AG10803 (cell line): ENCODE measurements at places on chromosomes 3 and 15.

- no peak for DNase-seq
Measured at GRCh38 chr3:122305818-122306621, 19.0 kb upstream of the CSTA start.

DNA sequence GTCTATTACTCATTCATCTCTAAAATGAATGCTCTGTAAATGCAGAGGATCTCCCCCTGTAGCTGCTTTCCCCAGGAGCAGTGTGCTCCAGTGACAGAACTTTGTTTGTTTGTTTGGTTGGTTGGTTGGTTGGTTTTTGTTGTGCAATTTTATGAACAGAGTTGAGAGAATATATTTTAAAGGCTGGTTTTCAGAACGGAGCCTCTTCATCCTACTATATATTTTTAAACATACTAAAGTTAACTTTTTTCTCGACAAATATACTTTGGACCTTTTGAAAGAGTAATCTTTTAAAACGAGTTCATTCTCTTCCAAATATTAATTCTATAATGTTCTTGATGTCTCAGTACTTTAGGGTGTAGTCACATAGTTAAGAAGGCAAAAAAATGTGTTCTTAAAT, 20.2 kb downstream of the RYR3 start:
- DNase-seq, result no peak

DNA sequence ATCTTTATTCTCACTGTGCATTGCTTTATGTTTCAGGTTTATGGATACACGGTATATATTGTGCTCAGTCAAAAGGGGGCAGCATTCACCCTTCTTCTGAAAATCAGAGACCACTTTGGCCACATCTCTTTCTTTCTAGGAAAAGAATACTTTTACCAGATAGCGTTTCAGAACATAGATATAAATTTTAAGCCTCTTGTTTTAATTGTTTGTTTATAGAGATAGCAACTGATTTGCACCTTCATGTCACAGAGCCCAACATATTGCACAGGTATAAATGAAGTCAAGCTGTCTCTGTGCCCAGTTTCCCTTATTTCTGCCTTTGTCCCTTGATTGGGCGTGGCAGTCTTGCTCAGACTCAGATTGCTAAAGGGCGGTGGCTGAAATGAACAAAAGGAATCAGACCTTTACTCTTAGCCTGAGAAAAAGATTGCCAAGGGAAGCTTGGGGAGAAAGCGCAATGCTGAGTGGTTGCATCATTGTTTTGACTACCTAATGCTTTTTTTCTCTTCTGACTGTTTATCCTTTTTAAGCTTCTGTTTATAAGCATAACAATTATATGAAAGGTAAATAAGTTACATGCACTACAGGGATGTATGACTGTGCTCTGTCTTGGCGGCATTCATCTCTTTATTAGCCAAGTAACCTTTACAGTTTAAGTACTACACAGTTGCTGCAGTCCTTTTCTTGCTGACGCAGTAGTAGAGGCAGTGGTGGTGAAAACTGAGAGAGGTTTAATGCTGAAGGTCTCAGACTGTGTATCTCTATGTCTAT, 70.8 kb upstream of the ZBTB20 start:
- peak; percentile 64 for DNase-seq

DNA sequence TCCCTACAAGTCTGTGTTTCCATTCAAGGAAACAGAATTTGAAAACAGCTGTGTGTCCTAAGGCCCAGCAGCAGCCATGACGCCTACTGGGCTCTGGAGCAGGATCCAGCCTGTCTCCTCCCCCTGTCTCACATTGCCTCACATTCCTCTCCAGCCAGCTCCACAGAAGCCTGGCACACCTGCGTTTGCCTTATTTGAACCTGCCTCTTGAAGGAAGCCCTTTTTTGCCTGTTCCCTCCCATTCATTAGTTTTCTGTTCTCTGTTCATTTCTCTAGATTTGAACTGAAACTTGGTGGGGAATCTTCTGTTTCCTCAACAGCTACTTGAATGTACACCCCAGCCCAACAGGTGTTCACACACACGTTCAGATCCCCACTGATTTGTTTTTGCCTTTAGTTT, 890.5 kb downstream of the TUSC7 start:
- DNase-seq, result no peak

DNA sequence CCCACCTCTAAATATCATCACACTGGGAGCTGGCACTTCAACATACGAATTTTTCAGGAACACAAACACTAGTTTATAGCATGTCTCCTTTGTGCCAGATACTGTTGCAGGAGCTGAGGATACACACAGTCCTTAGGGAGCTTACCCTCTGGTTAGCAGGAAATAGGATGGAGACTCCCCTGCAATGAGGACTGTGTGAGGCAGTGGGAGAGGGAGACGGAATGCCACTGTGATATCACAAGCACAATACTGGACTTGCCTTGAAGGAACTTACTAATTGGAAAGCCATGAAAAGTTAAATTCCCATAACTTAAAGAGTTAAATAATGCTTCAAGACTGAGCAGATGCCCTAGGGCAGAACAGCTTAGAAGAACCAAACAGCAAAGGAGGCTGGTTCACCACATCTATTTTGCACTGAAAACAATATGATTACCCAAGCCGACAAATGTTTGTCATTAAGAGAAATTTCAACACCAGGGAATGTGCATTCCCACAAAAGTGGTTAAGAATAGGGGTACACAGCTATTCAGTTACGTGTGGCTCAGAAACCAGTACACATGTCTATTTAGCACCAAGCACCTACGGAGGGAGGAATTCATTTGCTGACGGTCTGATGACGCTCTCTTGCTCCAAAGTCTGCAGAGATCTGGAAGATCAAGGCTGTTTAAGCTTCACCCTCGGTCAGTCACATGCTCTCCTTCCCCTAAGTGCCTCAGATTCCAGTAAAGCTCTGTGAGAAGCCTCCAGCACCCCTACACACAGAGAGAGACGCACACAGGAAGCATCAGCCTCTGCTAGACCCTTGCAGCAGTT, 5.2 kb downstream of the TBC1D2B start:
- DNase-seq, result peak; percentile 99

- no peak for DNase-seq
Measured at GRCh38 chr15:57135800-57136199, 217.4 kb downstream of the TCF12 start.

GRCh38 chr3:33883951-33884561, 85.6 kb downstream of the PDCD6IP start:
- peak; percentile 16 for DNase-seq

DNA sequence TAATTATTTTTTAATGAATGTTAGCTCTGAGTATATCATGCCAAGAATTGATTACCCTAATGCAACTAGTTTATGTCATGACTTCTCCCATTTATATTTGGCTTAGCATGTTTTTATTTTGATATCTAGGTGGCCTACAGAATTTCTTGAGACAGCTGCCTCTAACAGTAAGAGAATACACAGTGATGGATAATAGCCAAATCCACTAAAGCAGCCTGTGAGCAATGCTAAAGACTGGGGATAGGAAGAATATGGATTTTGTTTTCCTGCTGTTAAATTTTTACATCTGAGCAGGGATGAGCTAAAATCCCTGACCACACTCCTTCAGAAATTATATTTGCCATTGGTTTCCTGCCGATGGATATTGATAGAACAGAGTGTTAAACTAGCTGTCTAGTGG, 149.3 kb upstream of the TGFBR2 start:
- no peak for DNase-seq

- DNase-seq, result no peak
Measured at GRCh38 chr15:25624504-25625177, 185.8 kb upstream of the UBE3A start.

GRCh38 chr3:28186748-28187147, 54.7 kb upstream of the CMC1 start:
- DNase-seq, result no peak

DNA sequence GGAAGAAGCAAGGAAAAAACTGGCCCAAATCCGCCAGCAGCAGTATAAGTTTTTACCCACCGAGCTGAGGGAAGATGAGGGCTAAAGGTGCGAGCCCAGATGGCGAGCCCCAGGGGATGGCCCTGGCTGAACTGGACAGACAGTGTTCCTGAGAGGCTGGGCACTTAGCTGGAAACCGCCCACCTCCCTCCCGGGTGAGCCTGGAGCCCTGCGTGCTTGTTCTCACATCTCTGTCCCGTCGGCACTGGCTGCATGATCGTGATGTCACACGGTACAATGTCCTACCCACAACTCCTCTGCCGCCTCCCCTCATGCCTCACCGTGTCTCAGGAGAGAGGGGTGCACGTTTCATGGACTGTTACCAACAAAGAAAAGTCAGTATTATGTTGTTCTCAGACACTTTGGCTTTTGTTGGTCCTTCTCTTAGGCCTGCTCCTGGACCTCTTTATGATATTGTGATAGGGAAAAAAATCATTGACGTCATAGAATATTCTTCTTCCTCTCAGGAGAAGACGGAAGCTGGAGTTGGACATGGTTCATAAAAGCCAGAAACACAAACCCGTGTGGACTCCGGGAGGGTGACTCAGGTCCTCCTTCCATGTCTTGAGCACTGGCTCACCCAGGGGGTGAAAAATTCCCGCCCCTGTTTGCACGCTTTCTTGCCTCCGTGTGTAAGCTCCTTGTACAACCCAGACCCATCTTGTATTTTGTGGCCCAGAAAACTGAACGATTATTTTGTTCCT, 201.8 kb upstream of the TPM1 start:
- DNase-seq, result no peak

DNA sequence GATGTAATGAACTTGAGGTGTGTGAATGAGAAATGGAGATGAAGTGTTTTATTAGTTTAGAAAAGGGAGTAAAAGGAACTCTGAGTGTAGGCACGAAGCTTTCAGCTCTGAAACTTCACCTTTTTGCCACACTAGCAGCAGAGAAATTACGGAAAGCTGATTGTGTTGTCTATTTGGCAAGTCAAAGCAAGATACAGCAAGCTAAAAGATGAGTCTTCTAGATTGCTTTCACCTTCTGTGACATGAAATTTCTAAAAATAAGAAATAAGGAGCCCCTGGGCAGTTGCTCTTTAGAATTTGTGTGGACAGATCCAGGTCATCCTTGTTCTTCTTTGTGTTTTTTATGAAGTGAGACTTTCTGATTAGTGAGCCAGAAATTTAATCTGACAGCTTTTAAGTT, 143.4 kb downstream of the FNDC3B start:
- DNase-seq, result no peak

GRCh38 chr15:87567406-87568030, 689.0 kb downstream of the NTRK3 start:
- peak; percentile 37 for DNase-seq

DNA sequence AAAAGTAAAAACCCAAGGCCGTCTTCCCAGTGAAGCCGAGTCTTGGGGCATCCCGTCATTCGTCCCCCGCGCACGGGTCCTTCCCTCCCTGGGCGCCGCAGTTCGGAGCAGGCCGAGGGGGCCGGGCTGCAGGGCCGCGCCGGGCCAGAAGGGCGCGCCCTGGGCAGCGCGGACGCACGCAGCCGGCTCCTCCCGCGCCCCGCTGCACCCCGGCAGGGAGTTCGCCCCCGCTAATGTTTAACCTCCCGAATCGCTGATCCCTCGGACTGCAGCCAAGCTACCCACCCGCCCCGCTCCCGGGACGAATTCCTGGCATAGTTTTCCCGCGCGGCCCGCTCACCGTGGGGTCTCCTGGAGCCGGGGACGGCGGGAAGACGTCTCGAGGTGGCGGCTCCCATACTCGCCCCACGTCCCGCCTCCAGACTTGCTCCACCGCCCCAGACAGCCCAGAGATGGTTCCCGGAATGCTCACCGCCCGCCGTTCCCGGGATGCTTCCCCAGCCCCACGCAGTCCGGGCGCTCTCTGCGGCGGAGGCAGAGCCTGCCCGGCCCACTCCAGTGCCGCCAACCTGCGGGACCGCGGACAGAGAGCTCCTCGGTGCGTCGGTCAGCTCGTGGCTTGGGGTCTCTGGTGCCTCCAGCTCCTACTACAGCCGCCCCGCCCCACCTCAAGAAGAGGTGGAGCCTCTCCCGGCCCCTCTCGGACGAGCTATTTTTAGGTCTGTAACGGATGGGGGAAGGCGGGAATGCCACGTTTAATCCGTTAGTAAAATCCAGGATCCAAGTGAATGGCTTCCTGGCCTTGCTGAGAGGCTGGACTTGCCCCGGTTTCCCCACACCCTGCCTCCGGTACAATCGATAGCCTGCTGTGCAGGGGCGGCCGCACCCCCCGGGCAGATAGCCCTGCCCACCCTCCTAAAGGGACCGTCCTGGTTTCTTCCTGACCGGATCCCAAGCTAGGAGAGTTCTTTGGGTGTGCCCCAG, at the start of gene DZIP1L:
Gene DZIP1L (minus strand): TSS at position 621 of the 984 bp plus-strand sequence. CDS start 11,637 bp downstream, outside the sequence.
- DNase-seq, result peak; percentile 67

GRCh38 chr3:71288269-71288930, 295.1 kb downstream of the FOXP1 start:
- peak; percentile 37 for DNase-seq

GRCh38 chr3:109257269-109257668, 59.0 kb downstream of the DPPA2 start:
- peak; percentile 5 for DNase-seq

DNA sequence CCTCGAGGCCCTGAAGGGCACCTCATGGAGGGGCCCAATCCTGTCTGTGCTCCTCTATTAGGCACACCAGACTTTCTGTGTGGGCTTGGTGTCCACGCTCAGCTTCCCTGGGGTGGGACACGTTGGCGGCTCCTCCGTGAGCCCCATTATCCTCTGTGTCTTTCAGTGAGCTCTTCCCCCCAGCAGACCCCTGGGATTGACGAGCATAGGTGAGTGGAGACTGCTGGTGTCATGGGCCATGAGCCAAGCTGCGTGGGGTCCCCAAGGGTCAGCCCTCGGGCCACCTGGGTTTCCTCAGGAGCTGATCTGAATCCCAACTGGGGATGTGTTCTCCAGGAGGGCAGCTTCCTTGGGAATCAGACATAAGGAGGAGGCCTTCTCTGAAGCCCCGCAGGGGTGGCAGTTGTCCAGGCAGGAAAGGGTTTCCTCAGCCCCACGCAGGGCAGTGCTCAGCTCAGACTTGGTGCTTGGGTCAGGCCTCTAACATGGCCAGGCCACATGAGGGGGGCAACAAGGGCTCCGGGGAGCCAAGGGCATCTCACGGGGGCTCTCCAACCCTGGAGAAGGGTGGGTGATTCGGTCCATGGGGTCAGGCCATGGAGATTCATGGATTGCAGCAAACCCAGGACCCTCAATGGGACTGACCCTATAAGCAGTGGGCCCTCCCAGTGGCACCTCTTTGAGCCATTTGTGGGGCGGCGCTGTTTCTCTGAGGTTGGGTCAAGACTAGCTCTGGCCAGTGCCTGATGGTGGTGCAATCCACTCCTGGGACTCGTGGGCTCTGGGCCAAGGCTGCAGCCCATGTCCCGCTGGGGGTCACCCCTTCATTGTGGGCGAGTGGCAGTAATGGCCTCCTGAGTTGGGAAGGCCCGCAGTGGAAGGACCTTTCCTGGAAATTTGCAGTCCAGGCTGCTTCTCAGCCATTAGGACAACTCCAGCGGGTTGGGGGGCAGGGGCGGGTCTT, 222.5 kb downstream of the SNRPN start:
- DNase-seq, result no peak

DNA sequence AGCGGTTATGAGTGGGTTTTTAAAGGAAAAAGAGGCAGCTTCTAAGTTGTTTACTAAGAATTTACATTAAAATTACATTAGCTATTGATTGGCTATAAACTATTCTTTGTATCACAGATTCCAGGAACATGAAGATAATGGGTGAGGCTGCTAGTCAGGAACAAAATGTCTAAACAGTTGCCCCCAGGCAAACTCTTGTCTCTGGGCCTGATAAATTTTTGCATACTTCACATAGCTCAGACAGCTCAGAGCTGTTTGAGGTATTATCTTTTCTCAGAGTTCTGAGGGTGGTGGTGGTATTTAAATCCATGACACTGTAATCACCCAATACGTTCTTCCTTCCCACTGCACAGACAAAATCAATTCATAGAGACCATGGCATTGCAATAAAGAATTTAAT, 2.1 kb upstream of the HACD2 start:
- peak; percentile 49 for DNase-seq
